ENCODE measurements at places on chromosomes 7 and 10.

GRCh38 chr10:13659887-13660550 is 73.3 kb downstream of the PRPF18 start:
- DNase-seq = peak; percentile 84

GRCh38 chr7:105734233-105734632 is 142.2 kb downstream of the ATXN7L1 start:
- no peak for DNase-seq

- peak; percentile 71 for DNase-seq
These were observed 1.3 kb upstream of the SCD start for GRCh38 chr10:100345570-100346330.

- no peak for DNase-seq
These were observed 147.1 kb downstream of the LRRC4 start for GRCh38 chr7:127884066-127884559.

DNA sequence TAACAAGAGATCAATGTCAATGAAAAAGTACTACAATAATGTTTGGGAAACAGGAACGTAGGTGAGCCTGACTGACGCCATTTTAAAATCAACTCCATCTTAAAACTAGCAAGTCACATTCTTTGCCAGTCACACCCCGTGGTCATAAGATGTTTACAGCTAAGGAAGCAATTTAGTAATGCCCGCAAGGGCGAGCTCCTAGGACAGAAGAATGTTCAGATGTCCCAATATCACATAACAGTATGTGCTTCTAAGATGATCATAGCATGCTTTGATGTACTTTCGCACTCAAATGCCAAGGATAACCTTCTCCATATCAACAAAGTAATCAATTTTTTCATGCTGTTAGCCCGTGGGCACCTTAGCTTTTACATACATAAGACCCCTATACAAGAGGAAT is 113.8 kb upstream of the EGFR start:
- DNase-seq = no peak

DNA sequence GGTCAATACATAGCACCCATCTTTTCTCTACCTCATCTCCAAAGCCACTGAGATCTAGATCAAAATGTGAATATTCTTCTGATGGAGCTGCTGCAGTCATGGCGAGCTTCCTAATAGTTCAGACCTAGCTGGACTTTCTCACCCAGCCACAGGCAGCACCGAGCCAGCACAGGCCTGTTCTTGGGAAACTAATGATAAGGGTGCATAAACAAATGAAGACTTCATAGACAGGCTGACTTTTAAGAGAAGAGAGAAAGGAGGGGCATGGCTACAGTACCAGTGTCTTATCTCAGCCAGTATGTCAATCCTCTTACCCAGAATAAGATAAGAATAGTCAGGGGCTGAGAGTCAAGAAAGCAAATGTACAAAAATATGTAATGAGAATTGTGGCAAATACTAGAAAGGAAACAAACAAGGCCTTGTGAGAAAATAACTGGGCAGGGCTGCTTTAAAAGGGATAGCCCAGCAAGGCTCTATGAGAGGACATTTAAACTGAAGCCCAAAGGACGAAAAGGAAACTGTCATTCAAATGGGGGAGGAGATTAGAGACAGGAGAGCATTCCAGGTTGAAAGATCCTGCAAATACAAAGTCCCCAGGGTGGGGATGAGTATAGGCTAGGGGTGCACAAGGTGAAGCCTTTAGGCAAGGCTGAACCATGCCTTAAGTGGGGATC is 21.8 kb upstream of the CDK14 start:
- DNase-seq = no peak

DNA sequence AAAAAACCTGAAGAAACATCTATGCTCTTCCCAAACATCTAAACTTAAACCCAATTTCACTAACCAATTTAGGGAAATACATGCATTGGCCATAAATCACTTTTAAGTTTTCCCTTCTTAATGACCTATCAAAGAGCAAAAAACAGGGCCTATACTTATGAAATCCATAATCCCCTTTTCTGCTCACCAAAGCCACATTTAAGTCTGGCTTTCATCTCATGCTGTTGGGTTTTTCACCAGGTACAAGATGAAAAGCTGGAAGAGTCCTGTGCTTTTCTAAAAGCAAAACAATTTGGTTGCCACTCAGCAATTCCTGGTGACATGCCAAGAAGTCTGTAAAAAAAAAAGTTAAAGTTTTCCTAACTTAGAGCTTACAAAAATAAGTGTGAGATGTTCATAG is 92.6 kb downstream of the HPSE2 start:
- no peak for DNase-seq

DNA sequence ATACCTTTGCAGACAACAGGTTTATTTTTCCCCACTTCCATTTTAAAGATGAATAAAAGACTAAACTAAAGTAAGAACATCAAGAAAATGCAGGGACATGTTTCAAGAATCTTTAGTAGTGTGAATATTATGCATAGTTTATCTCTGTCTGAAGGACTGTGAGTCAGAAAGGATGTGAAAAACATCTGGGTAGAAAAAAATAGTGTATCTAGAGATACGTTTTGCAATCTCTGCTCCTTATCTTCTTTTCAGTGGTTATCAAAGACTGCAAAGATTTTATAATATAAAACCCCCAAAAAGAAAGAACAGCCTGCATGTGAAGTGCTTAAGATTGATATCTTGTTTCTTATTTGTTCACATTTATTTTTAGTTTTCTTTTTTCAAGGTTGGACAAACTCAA is 101.9 kb upstream of the ARHGAP21 start:
- DNase-seq = no peak

DNA sequence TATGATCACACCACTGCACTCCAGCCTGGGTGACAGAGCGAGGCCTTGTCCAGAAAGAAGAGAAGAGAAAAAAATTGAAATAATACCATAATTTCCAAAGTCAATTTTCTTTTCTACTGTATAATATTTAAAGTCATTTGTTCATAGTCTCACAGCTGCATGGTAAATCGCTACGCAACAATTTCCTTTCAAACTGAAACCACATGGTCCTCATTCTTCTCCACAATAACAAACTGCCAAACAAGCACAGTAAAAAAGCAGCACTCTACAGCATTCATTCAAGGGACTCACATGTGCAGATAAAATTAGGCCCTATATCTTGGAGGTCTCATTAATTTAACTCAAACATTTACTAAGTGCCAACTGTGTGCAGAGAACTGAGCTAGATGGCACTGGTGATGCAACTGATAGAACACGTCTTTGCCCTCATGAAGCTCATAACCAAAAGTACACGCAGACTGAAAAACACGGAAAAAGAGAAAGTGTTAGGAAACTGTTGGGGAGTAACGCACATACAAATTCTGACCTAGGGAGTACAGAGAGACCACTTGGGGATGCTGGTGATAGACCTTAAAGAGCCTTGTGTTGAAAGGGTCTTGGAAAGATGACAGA is 68.4 kb upstream of the SRRM3 start:
- no peak for DNase-seq

GRCh38 chr10:70528741-70529362 is 50.3 kb downstream of the PALD1 start:
- peak; percentile 82 for DNase-seq

- peak; percentile 86 for DNase-seq
These were observed 107.9 kb upstream of the PPIF start for GRCh38 chr10:79239275-79239779.

GRCh38 chr10:3147117-3147820 is 25.3 kb downstream of the PITRM1 start:
- DNase-seq = no peak

DNA sequence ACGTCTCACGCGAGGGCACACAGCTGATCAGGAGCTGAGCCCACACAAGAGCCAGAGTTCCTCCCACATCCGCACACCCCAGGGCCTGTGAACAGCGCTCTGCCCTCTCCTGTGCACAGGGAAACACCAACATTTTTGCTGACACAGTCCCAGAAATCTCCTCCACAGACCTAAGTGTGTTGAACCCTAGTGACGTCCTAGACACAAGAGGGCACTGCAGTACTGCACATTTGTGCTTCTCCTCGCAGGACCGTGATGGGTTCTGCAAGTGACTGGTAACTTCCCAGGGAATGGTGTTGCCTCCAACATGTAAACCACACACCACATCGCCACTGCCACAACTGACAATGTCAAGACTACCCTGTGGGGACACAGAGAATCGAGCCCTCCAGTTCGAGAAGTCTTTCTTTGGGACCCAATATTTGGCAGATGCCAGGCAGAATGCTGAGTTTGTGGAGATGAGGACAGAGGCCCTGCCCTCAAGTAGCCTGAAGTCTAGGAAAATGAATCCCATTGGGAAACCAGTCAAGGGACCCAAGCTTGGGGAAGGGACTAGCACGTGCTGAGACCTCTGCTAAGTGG is 170.3 kb downstream of the PAXIP1 start:
- peak; percentile 80 for DNase-seq

- DNase-seq = peak; percentile 33
These were observed 73.0 kb upstream of the IL6 start for GRCh38 chr7:22653951-22654350.

DNA sequence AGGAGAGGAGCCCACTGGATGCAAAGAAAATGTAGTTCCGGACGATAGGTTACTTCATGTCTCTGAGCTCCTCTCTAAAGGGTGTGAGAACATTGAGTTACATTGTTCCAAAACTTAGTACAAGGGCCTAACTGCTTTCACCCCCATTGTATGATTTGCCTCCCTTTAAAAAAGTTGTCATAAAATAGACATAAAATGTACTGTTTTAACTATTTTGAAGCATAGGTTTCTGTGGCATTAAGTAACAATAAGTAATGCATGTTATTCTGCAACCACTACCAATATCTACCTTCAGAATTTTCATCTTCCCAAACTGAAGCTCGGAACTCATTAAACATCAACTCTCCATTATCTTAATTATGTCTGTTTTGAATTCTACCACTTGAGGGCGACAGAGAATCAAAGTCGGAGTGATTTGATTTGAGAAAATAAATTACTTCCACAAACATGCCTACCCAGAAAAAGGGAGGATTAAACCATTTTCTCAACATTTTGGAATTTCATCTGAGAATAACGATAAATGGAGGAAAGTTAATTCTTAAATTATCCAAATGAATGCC is 2.7 kb downstream of the IGFBP1 start:
- DNase-seq = no peak

DNA sequence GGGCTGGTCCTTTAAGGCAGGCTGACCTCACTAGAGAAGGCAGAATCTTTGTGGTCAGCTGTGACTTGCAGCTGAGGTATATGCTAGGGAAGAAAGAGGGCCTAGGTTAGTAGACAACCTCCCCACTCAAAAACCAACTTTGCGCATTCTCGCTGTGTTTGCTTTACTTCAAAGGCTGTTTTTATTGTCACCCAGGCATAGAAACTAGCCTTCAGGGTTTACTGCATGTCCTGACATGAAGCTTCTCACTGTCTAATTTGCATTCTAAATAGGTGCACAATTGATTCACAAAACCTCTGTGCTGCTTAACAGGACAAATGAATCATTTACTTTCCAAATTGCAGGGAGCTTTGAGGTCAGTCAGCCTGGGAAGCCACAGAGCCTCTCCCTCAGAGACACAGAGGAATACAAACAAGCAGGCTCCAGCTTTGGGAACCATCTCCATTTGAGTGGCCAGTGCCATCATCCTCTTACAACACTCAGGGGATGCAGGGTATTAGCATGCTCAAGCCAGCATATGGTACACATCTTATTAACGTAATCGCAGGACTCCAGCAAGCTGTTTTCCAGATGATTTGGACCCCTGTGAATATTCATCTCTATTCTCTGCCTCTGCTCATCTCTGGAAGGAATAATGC is 596.4 kb upstream of the GHITM start:
- DNase-seq = no peak

DNA sequence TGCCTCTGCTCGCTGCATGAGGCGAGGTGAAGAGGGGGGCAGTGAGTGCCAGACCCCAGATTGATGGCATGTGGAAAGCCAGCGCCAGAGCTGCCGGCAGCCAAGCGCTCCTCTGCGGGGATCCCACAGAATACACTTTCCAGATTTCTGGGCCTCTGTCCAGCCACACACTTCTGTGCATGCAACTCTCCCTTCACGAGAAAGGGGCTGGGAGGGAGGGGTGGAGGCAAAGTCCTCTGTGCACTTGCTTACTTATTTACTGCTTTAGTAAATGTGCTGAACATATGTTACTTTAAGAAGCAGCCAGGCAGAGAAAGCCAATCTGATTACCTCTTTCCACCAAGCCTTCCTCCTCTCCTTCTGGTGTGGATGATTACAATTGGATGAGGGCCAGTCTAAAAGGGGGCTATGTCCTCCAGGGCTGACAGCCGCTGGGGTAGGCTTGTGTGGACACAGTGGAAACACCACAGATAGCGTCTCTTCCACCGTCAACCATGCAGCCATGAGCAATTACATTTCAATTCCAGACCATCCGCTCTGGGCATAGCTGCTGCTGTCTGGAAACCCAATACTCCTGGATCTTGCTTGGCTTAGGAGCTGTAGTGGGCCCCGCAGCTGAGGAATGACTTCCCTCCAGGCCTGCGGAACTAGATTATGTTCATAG is 322.8 kb upstream of the ANKRD30A start:
- DNase-seq = no peak

DNA sequence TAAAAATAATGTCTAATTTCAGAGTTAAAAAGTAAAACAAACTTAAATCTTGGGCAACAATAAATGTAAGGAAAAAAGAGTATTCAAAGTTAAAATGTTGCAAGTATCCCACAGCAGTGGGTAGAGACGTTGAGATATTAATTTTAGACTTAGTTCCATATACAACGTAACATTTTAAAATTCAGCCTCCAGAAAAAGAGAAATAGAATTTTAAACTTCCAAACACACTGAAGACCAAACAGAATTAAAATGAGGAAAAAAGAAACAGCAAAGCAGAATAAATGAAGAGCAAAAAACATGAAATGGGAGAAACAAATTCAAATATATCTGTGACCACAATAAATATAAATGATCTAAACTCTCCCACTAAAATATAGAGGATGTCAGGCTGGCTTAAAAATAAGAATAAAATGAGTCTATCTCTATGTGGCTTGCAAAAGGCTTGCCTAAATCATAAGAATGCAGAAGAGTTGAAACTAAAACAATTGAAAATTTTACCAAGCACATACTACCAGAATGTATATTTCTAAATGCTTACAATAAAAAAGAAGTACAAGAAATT is 46.0 kb upstream of the EGFR start:
- no peak for DNase-seq

DNA sequence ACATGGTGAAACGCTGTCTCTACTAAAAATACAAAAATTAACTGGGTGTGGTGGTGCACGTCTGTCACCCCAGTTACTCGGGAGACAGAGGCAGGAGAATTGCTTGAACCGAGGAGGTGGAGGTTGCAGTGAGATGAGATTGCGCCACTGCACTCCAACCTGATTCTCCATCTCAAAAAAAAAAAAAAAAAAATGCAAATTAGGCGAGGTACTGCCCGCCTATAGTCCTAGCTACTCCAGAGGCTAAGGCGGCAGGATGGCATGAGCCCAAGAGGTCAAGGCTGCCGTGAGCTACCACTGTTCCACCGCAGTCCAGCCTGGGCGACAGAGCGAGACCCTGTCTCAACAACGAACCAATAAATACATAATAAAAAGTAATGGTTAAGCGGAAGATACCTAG is 1.1 kb upstream of the EIF4H start:
- peak; percentile 74 for DNase-seq

GRCh38 chr10:86111902-86112545 is 254.6 kb downstream of the GRID1 start:
- peak; percentile 33 for DNase-seq

DNA sequence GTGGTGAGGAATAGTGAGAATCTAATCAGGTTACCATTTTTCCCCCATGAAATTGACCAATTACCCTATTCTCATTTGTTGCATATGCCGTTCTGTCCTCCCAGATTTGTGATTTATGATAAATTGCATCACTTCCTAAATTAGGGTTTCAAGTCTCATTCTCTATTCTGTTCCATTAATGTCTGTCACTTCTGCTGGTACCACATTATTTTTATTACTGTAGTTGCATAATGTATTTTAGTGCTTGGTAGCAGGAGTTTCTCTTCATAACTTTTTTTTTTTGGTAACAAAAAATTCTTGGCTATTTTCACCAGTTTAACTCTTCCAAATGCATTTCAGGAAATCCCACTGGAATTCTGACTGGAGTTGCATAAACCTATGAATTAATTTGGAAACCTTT is 44.0 kb upstream of the FAM133B start:
- DNase-seq = no peak

Data from endodermal cell (in vitro differentiated cells).